ENCODE measurements at places on chromosomes 1 and 21.

GRCh38 chr21:39103689-39104088 lies 79.6 kb downstream of the PSMG1 start:
- DNase-seq, result no peak

DNA sequence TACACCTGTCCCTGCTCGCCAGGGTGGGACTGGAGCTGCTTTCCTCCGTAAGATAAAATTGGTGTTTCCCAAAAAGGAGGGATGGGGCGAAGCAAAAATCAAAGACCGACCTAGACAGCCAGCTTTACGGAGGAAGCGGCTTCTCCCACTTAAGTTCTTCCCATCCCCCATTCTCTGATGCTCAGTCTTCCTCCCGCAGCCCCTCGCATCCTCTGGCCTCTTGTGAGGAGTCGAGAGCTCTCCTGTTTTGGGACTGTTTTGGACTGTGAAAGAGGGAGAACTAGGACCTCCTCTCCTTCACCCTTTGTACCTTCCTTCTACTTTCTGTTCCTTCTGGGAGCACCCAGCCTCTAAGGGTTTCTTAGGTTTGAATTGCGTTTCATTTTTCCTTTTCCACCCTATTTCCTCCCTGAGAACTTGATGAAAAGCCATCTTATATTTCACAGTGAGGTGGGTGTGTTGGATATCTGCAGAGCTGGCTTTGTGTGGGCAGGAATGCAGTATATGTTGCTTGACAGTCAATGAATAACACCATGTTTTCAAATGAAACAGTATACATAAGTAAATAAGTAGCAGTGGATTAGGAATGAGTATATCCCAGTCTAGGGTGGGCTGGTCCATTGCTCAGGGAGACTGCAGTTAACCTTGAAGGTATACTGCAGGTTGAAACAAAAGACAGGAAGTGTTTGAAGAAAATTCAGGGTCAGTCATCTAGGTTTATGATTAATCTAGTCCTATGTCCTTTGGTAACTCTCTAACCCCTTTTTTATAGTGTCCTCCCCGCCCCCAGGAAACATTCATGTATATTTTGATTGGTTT lies 848 bp downstream of the CTTNBP2NL start:
- DNase-seq, result peak; percentile 42

GRCh38 chr1:24089743-24090555 lies 22.0 kb downstream of the MYOM3 start:
- no peak for DNase-seq

GRCh38 chr1:171922999-171923398 lies 81.7 kb downstream of the DNM3 start:
- DNase-seq, result no peak

- DNase-seq, result no peak
These were observed 411.7 kb downstream of the BRINP3 start for GRCh38 chr1:190066011-190066410.

DNA sequence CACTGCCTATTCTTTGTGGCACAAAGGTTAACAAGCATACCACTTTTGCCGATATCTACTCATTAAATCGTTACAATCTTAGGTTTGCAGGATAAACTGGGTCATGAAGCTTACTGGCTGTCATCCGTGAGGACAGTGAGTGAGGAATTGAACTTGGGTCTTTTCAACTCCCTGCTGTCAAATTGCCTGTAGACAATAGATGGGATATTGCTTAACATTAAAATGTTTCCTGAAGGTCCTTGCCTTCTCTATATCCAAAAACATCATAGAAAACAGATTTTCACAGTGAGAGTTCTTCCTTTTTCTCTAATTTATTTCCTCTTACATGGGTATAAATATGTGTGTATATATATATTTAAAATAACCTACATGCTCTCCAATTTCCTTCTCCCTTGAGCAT lies 257.8 kb downstream of the LMO4 start:
- DNase-seq, result no peak

DNA sequence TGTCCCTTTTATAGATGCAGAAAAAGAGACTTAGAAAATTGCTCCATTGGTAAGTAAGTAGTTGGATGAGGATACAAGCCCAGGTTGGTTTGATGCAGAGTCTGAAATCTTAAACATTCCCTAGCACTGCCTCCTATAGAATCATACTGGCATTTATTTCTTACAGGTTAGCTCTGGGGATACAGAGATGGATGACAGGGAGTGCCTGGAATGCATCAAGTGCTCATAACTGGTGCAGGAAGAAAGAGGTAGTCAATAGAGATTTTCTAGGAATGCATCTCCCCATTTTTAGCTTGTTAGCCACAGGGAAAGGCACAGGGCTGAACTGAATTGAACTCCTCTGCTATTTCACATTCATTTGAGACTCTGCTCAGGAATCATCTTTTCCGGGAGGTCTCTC lies 269.0 kb upstream of the USP24 start:
- no peak for DNase-seq

DNA sequence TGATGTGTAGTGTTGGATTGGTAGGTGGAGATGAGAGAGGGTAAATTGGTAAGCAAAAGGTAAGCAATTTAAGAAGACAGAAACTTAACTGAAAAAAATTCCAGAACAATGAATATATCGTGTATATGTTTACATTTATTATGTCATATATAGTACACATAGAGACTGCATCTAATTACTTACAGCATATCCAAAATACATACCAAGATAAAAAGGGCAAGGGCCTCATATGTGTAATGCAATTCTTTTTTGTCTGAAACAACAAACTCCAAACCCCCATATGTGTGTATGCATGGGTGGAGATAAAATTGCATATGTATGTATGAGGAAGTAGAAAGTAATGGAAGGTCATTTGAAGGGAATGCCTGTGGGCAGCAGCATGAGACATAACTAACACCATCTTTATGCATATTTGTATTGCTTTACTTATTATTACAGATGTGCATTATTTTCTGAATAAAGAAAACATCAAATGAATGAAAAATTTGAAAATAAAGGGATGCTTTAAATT lies 4.3 kb downstream of the KRTAP20-3 start:
- no peak for DNase-seq

DNA sequence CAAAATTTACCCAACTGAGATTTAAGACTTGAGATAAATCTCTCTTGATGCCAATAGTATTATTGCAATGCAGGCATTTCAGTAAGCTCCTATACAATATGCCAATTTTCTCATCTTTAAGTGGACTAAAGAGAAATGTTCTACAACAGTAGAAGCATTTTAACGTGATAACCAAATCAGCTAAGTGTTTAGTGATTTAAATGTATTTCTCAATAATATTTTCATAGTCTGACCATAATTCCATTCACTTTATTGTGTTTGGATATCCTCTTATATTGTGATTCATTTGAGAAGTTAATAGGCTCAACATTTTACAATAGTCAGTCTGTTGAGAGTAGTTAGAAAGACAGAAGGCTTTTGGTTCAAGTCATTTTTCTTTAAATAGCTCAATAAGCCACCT lies 44.6 kb upstream of the DR1 start:
- DNase-seq, result no peak

GRCh38 chr1:89629146-89629545 lies 3.8 kb upstream of the LRRC8C start:
- no peak for DNase-seq

GRCh38 chr1:208029381-208030287 lies 118.7 kb upstream of the CD34 start:
- DNase-seq, result no peak

GRCh38 chr1:37092937-37093336 lies 58.6 kb upstream of the GRIK3 start:
- DNase-seq, result no peak

DNA sequence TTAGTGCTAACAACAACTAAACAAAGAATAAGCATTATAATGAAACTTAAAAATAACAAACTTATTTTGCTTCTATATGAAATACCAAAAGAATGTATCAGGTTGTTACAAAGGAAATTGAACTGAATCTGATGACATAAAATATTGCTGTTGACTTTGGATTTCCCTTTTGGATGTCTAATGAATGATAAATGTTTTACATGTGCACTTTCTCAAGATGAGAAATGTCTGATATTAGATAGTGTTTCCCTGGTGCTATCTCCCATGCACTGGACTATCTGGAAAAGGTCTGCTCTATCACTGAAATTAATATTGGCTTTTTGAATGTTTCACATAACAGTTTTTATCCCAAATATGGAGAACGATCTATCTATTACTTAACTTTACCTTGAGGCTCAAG lies 179.9 kb downstream of the HMCN1 start:
- no peak for DNase-seq

DNA sequence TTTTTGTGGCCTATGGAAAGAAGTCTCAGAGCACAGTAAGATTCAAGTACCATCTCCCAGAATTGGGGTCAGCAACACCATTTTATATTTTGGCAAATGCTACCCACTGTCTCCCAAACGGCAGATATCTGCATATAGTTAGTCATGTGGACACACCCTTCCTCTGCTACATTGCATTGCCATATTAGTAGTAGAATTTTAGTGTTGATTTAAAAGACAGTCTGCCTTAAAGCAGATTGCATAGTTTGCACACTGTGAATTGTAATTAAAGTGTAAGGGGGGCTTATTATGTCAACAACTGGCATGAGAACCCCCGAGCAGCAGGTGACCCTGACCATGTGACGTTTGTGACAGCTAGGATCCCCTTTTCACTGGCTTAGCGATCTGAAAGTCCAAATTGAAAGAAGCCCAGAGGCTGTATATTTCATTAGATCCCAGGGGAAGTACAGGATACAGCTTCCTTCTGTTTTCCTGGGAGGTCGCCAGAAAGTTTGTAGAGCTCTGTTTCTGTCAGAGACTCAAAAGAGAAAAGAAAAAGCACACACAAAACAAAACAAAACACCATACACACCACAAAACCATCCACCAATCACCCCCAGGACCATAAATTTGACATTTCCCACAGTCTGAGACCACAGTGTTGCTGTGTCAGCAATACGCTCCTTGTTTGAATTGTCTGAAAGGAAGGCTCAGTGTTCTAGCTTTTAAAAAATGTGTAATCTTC lies 172.4 kb downstream of the NFIA start:
- peak; percentile 57 for DNase-seq

DNA sequence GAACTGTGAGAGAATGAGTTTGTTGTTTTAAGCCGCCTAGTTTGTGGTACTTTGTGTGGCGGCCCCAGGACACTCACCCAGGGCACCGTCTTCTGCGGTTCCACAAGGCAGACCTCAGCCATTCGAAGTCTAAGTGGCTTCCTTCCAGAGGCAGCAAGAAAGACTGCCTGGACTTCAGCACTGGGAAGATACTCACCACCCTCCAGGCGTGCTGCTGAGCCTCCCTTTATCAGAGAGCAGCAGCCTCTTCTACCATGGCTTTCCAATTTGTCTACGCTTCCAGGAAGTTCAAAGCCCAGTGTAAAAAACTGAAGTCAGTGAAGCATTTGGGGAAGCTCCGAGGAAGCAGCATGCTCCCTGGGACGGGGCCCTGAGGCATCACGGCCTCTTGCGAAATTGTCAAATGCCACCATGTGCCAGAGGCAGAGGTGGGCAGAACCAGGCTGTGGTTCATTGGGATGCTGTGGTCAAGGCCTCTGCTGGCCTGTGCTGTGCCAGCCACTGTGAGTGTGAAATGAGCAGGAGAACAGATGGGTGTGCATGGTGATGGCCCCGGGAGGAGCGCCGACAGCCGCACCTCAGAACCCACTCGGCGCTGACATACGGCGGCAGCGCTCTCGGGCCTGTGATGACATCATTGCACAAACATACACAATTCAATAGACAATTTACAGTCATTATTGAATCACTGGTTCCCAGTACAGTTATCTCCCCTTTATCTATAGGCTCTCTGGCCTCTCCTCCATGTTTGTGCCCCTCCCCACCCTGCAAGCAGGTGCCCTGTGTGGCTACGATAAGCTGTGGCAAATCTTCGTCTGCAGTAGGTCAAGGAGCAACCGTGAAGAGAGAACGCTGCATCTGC lies 110.4 kb downstream of the PDE9A start:
- no peak for DNase-seq

- DNase-seq, result no peak
These were observed 35.8 kb downstream of the OLFML3 start for GRCh38 chr1:114015075-114015474.

DNA sequence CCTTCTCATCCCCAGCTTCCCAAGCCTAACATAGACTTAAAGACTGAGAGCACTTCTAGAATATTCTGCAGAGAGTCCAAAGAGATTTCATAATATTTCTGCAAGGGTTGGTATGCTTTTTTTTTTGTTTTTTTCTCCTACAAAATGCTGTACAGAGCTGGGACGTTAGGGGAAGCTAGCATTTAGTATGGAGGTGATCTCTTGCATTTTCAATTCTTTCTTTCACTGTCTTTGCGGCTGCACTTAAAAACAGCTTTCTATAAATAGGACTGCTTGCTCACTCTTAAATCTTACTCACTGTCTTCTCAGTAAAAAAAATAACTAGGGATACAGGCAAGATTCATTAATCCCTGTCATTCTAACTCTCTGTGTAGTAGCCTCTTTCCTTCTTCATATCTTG lies 7.4 kb downstream of the DSCAM start:
- no peak for DNase-seq
